H1 (cell line): ENCODE measurements at places on chromosomes 6 and 20.

DNA sequence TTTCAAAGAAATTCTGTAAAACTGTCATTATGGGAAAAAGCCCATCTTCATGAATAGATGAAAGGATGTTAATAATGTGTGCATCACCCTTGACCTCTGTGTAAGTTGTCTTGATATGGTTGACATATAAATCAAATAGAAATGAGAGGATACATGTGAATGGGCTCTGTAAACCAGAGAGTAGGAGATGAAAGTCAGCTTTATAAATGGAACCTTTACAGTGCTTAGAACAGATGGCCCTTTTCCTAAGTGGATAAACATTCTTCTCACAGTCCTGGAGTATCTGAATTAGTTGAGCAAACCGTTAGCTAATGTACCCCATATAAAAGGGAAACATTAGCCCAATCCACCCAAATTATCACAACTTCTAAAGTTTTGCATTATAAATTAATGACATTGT is 57.5 kb downstream of the MYLK4 start:
- DNase-seq: no peak

GRCh38 chr20:9809271-9809670 is 29.6 kb downstream of the PAK5 start:
- no peak for DNase-seq

DNA sequence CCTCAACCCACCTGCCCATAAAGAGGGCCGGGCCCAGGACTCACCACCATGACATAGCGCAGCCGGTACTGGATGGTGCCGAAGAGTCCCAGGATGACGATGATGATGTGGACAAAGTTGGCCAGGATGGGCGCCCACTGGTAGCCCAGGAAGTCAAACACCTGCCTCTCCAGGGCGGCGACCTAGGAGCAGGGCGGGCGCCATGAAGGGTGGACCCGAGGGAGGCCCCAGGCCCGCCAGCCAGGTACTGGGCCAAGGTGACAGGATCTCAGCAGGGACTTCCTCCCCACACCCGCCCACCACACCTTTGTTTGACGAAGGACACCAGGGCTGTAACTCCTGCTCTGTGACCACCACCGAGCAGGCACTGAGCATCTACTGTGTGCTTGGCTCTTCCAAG is 4.4 kb downstream of the NKAIN4 start:
- no peak for DNase-seq

DNA sequence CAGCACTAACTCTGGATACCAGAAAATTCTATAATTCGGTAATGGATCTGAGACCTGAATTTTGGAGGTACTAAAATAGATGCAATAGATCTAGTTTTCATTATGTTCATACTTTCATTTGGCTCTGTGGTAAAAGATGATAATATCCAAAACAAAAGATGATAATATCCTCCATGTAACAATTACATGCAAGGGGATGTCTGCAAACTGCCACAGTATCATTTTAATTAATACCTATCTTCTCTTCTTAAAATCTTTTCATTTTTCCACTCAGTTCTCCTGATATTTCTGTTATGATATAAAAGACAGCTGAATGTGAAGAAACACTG is 15.6 kb downstream of the BTN2A1 start:
- no peak for DNase-seq

DNA sequence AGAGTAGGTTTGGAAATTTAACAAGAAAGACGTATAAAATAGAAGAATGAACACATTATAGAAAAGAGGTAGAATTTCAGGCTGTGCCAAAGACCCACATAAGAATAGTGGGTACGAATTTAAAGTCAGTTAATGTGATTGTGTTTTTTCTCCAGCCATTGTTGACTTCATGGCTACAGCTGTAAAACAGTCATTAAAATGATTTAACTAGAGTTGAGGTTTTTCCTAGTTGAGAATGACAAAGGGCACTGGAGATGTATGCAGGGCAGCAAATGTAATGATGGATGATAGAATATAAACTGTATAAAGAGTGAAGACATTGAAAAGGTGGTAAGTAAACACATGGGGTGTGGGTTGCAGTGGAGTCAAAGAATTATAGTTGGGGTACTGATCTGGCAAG is 72.7 kb downstream of the LIN28B start:
- DNase-seq: no peak

DNA sequence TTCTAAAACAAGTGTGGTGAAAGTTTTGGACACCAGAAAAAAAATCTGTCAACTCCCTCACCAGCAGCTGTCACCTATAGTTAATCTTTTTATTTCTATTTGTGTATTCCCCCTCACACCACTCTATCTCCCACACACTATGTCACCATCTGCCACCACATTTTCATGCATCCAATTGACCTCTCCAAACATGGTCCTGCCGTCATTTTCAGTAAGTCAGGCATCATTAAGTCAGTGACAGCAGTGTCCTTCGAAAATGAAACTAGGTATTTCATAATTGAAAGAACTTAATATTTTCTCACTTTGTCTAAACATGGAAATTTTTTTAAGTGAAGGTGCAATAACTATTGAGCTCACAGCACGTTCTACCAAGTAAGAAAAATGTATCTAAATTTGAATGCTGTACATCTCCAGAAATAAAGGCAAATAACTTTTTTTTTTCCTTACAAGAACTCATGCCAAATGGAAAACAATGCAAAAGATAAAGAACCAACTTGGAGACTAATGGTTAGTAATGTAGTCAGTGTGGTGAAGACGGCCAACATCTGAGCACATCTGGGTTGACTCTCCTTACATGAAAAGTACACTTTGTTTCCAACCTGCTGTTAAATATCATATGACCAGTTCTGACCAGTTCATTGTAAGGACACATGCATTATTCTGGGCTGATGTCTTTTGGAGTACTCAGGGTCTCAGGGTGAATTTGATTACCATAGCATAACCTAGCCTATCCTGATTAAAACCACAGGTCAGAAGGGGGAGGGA is 623.3 kb upstream of the MANEA start:
- DNase-seq: no peak

DNA sequence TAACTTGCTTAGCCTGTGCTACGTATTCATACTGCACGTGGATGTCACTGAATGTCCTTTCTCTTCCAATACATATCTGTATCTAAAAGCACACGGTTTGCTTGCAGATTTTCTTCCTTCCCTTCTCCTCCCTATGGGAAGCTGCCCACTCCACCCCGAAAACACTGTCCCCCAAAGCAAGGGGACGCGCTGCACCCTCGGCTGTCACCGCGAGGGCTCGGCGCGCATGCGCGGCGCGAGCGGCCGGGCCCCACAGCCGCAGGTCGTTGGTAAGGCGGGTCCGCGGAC is 659 bp downstream of the TMX4 start:
- DNase-seq: no peak
